ENCODE measurements at places on chromosomes 7 and 10.

DNA sequence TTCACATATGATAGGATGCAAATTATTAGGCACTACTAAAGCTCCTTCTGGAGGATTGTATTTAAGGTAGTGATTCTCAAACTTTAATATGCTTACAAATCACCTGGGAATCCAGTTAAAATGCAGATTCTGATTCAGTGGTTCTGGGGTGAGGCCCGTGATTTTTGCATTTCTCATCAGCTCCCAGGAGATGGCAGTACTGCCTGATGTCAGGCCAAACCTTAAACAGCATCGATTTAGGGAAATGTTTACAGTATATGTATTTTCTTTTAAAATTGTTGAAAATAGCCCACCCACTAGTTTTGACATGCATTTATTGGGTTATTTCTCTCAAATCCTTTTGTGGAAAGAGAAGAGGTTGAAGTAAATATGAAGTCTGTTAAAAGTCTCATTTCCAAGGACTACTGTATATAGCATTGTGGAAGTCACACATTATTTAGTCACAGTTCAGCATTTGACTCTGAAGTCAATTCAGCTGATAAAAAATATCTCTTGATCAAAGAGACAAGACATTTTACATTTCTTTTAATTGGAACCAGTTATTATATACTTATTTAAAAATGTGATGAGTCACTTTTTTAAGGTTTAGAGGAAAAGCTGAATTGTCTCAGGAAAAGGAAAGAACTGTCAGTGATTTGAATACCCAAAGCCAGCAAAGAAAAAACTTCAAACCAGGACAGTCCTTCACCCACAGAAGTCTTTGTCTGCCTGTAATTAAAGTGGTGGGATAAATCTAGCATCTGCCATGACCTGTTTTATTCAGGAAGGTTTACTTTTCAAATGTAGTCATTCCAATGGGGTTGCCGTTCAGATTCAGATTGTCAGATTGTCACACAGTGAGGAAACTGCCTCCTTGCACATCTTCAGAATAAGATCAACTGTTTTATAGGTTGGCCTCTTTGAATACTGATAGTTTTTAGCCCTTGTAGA, 21.1 kb upstream of the HBP1 start:
- DNase-seq = peak; percentile 5

- DNase-seq = no peak
These were observed 35.8 kb upstream of the EIF4H start for GRCh38 chr7:74138334-74138867.

- DNase-seq = no peak
These were observed 123.0 kb downstream of the IDE start for GRCh38 chr10:92450896-92451295.

GRCh38 chr10:119933179-119933578, 40.6 kb downstream of the SEC23IP start:
- peak; percentile 29 for DNase-seq

- DNase-seq = no peak
These were observed 57.9 kb downstream of the PRF1 start for GRCh38 chr10:70544431-70545340.

GRCh38 chr7:15440482-15440881, 121.3 kb downstream of the AGMO start:
- DNase-seq = no peak

GRCh38 chr10:14548474-14548873, 217.8 kb upstream of the FRMD4A start:
- DNase-seq = no peak

GRCh38 chr7:139526578-139527544, 3.4 kb downstream of the CLEC2L start:
- DNase-seq = no peak

GRCh38 chr10:103991393-103992128, 24.6 kb downstream of the SLK start:
- DNase-seq = no peak

GRCh38 chr10:113801569-113801968, 50.1 kb downstream of the PLEKHS1 start:
- DNase-seq = no peak

DNA sequence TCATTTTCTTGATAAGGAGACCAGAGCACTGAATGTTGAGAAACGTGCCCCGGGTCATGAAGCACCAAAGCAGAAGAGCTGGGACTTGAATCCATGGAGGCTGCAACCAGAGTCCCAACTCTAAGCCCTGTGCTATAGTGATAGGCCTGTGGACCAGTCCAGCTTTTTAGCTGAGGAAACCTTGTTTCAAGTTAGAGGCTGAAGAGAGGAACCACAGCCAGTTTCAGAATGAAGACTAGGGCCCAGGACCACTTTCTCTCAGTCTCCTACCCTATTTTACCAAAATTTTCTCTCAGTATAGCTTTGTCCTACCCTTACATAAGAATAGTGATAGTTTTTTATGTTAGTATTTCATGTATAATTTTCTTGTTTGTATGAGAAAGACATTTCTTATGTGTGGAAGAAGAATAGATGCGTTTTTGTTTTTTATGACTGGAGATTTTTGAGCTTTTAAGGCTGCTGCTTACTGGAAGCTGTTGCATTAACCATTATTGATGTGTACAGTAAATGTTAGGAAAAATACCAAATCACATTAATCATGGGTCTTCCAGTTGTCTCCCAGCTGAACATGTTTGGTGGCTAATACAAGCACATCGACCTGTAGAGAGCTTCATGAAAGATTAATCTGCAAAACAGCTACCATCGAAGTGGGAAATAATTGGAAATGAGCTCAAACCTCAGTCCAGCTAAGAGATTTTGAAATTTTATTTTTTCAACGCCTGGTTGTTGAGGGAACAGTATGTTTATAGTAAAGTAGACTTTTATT, 45.0 kb upstream of the CSTF2T start:
- DNase-seq = no peak

GRCh38 chr10:124221356-124222317, 128.2 kb upstream of the CHST15 start:
- DNase-seq = no peak

- DNase-seq = no peak
These were observed 311.0 kb downstream of the GPAM start for GRCh38 chr10:111872591-111872990.

DNA sequence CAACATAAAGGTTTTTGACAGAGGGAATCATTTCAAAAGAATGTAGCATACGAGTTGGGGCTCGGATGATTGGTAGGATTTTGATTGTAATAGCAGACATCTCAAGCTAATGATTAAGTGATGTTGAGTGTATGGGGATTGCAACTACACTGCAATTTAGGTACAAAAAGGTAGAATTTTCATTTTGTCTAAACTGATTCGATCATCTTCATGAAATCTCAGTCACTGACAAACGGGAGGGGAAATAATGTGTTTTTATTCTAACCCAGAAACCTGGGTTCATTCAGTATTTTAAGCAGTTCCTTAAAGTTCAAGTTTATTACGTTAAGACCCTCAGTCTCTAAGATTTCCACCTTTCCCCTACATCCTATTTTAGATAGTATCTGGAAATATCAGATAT, 3.9 kb upstream of the PHYHIPL start:
- no peak for DNase-seq

DNA sequence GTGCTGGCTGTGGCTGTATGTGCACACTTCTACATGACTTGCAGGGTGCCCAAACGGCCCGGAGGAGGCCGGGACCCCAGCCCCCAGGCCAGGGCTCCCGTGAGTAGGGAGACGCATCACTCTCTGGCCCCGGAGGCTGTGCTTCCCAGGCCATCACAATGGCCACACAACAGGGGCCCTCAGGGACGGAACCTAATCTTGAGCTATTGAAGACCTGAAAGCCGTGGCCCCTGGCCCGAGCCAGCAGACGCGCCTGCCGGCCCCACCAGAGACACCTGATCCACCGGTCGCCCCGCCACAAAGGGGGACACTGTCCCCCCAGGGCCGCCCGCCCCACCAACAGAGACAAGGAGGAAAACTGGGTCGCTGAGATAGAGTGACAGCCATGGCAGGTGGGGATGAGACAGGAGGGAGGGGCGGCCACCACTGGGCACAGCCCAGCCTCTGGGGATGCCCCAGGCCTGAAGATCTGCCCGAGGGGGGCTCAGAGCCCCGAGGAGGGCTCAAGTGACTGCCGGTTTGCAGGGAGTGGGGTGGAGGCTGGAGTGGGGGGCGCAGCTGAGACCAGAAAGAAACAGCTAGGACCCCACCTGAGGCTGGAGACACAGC, 10.2 kb upstream of the LFNG start:
- no peak for DNase-seq

- DNase-seq = no peak
These were observed 189.2 kb upstream of the GLI3 start for GRCh38 chr7:42426163-42426562.

DNA sequence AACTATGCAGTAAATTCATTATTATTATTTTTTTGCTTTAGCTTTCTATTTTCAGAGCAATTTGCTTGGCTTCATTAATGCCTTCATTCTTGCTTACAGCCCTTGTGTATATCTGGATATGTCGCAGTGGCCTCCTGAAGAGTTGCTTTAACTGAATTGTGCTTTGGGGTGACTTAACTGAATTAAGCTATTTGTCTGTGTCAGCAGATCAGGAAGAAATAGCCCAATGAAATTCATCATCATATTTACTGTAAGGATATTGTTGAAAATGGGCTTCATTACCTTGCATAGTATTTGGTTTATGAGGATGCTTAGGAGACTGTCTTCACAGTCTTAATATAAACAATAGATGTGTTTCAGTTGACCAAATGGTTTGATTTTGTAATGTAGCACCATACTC, 59.7 kb upstream of the PIP4K2A start:
- no peak for DNase-seq

DNA sequence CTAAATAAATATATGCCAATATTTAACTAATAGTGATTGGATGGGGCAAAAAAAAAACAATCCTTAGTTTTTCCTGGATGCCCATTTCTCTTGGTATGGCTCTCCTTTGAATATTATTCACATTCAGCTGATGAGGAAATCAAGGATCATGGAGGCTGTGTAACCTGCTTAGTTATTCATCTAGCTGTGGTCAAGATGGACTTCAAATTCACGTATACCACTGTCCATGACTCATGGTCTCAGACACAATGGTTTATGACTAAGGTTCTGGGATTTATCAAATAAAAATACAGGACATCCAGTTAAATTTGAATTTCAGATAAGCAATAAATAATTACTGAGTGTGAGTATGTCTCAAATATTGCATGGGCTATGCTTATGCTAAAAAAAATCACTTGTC, 191.5 kb upstream of the CELF2 start:
- no peak for DNase-seq

DNA sequence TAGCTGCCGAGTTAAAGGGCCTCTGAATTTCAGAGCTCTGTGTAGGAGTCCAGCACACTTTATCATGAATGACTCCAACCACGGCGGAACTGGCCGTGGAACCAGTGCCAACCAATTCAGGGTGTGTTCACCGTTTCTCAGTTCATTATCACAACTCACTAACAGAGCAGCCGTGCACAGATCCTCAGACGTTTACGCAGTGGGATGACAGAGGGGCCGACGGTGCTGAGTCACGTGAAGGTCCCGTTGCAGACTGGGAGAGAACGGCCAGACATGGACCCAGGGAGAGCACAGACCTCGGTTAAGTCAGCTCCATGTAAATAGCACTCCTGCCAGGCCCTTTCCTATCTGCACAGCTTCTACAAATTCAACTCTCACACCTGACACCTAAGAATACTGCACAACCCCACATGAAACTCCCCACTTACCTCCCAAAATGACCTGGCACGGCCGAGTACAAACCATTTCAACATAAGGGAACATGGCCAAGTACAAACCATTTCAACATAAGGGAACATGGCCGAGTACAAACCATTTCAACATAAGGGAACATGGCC, 95.5 kb downstream of the DIP2C start:
- DNase-seq = no peak

DNA sequence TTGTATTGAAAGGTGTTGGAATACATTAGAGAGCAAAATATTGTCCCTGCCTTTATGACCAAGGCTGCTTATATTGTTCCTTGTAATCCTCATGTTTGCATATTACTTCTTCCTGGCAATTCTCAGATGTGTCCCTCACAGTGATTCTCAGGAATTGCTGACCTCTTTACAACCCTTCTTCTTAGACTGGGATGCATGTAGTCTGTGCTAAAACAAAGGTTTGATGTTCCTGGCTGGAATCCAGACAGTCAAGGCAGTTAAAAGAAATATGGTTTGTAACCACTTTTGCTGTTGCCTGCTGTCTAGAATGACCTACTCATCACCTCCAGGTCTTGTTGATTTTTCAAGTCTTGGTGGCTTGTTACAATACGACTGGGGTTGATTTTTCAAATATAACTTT, 367.6 kb downstream of the HGF start:
- no peak for DNase-seq

GRCh38 chr10:63071145-63071544, 62.0 kb upstream of the NRBF2 start:
- no peak for DNase-seq

DNA sequence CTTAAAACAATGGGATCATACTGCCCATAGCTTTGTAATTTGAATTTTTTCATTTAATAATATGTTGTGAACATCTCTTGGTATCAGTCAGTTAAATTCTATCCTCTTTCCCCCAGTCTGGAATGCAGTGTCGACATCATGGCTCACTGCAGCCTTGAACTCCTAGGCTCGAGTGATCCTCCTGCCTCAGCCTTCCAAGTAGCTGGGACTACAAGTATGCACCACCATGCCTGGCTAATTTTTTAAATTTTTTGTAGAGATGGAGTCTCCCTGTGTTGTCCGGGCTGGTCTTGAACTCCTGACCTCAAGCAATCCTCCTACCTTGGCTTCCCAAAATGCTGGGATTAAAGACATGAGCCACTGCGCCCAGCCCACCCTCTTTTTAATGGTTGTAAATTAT, 34.6 kb downstream of the MPLKIP start:
- DNase-seq = no peak

DNA sequence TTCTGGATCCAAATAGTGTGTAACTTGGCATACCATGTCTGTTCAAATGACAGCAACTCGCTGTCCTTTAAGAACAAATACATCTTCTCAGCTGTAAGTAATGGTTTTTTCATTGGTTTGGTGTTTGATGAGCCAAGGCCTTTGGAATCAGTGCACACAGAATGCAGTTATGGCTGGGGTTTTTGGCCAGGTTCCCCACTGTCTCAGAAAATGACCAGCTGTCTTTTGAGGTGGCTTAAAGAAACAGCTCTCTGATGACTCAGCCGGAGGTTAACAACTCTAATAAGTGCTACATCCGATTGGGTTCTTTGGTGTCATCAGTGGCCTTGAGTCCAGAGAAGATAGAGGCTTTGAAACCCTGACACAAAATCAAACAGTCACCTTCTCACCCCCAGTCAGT, 688.4 kb downstream of the REEP3 start:
- DNase-seq = no peak

DNA sequence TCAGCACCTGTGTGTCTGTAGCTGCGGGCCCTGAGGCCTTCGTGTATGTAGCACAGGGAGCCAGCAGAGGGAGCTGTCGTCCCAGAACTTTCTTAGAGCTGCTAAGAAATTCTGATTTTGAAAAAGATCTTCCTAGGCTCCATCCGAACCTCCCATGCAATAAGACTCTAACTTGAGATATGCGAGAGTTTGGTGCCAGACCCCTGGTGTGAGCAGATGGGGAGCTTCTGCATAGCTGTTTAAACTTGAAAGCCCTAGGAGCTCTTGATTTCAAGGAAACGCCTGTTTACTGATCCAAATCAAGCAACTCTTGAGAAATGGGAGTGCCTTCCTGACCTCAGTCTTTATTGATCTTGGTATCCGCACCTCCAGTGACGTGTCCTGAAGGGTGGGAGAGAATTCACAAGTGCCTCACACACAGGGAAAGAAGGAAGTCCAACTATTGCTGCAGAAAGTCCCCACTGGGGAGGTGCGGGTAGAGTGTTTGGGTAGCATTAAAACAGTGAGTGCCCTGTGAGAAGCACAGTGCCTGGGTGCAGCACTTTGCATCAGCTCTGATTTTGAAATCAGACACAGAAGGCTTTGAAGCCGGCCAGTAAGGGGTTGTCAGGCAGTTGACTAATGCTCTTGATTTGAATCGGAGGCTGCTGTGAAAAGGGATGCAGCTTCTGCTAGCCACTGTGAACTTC, 66.4 kb upstream of the STRIP2 start:
- peak; percentile 66 for DNase-seq
